ENCODE measurements at places on chromosomes 1 and 21.

GRCh38 chr1:235304549-235305451 lies 23.2 kb downstream of the ARID4B start:
- no peak for DNase-seq

DNA sequence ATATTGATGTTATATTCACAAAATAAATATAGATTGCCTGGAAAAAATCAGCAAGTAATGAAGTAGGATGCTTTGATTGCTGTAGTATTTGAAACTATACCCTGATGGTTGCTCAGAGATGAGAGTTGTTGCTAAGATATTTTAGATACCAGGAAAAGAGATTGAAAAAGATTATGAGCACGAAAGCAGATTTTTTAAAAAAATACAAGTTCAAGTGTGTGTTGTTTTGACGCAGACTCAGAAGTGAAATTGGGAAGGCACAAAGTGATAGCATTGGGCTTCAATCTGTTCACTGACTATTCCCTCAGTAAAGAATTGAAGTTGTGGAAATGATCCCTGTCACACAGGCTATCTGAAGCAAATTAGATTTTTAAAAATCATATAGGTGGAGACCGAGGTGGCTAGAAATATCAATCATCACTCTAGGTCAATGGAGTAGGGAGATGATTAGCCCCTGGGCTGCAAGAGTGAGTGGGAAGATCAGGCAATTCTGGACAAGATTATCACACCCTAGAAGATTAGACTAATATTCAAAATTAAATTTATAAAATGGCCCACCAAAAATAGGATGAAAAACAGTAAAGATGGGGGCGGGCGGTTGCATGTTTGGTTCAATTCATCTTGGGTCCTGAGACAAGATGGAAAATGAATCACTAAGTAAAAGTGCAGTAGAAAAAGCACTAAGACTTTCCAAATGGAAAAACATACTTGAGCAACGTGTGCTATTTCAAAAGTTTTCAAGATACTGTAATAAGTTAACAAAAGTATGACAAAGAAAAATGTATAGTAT lies 41.5 kb upstream of the LRRC8D start:
- DNase-seq = no peak

DNA sequence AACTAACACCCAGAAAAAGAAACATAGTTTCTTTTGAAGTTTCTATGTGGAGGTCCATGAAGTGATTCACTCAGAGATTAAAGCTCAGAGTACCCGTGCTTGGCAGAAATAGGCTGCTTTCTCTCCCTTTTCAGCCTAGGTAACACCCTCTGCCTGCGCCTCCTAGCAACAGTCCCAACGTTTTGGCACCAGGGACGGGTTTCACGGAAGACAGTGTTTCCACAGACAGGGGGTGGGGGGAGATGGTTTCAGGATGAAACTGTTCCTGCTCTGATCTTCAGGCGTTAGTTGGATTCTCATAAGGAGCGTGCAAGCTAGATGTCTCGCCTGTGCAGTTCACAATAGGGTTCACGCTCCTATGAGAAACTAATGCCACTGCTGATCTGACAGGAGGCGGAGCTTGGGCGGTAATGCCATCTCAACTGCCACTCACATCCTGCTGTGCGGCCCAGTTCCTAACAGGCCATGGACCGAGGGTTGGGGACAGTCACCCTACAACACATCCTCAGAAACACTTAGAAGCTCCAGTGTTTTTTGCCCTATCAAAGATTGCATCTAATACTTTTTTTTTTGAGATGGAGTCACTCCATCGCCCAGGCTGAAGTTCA lies 53.2 kb downstream of the CHML start:
- DNase-seq = no peak

GRCh38 chr1:22344329-22344630 lies 107.4 kb upstream of the ZBTB40 start:
- DNase-seq = no peak

DNA sequence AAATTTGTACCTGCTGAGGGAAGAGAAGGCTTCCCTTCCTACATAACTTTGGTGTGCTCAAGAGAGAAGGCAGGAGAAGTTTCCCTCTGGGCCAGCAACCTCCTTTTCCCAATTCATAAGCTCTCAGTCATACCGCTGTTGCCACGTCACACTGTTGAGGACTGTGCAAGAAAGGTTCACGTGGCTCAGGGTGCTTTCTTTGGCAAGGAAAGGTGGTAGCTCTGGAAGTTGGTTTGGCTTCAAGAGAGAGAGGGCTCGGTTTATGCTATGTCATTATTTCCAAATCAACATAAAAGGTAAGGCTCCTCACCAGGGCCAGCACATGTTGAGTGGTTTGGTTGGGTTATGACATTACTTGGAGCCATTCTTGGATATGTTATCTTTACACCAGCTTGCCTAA lies 77.3 kb downstream of the TNFSF18 start:
- DNase-seq = no peak

- no peak for DNase-seq
Observed at GRCh38 chr1:116474921-116475849, 95.6 kb downstream of the CD58 start.

- DNase-seq = no peak
Observed at GRCh38 chr1:109822749-109823542, 59.2 kb upstream of the EPS8L3 start.

DNA sequence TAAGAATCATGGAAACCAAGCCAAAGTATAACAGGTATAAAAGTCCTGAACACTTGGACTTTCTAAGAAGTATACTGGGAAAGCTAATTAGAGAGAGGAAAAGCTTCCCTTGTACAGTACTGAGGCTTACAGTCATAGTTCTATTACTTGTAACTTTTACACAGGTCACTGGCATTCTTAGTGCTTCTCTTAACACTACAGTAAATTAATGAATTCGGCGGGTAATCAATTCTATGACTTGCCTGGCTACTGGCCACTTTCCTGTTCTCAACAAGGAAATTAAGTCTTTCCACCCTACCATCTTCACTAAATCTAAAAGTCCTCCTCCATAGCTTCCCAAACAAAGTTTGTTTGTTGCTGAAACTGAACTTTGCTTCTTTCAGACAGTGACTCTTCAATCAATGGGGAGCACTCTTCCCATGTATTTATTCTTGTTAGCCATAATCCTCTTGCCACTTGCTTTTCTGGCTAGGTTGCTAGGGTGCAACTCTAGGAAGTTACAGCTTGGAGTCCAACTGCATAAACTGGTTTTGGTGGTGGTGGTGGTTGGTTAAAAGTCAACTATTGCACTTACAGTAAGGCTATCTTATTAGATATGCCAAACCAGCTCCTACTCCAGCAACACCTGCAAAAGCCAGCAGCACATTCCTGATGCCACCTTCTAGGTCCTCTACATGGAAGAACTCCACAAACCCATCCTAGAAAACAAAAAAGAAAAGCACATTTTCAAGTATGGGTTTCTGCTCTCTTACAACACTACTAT lies 2.4 kb downstream of the MCL1 start:
- no peak for DNase-seq

DNA sequence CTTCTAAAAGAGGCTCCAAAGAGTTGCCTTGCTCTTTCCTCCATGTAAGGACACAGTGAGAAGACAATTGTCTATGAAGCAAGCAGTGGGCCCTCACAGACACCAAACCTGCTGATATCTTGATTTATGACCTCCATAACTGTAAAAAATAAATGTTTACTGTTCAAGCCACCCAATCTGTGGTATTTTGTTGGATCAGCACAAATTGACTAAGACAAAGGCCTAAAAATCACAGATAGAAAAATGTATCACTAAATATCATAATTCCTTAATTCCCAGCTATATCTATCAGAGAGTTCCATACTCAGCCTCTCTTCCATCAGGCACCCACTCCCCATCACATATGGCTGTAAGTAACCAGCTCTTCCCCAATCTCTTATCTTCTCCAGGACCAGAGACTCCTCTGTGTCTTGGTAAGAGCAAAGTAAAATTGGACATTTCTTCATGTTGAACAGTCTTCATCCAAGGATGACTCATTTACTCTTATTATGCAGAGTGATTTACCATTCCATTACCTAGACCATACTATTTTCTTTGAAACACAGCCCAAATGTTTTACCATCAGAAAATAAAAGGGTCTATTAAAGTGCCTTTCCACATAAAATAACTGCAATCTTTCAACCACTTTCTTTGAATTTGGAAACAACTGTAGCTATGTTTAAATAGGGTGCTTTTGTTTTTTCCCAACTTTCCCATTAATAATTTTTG lies 503.6 kb downstream of the MRPL39 start:
- no peak for DNase-seq

DNA sequence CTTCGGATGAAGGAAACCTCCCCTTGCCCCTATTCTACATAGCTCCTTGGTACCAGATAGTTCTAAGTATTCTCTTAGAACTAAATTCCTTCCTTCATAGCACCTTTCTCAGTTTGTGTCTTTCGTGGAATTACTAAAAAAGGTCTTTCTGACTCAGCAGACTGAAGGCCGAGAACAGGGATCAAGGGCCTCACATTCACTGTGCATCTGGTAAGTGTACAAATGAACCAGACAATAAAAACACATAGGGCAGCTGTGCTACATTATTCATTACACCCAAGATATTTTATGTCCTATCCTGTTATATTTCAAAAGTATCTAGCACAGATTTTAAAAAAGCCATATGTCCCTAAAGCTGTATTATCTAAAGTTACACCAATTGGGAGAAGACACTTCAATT lies 62.9 kb upstream of the HP1BP3 start:
- DNase-seq = no peak

Data from urinary bladder (tissue), 4 donors.